T-helper 17 cell (primary cell): ENCODE measurements at places on chromosomes 3 and 15. TPM values are rescaled to one million over a fixed set of nuclear protein-coding genes. Genes with fewer than 3 reads are reported as not detected.

GRCh38 chr3:70281663-70282062, 30.8 kb downstream of the MDFIC2 start:
- no peak for DNase-seq

GRCh38 chr3:187926620-187927019, 181.4 kb upstream of the BCL6 start:
- no peak for DNase-seq

GRCh38 chr15:29568840-29569532, 253.3 kb downstream of the TJP1 start:
- no peak for DNase-seq

HESX1 gene
- total RNA-seq = 0.27 TPM

DNA sequence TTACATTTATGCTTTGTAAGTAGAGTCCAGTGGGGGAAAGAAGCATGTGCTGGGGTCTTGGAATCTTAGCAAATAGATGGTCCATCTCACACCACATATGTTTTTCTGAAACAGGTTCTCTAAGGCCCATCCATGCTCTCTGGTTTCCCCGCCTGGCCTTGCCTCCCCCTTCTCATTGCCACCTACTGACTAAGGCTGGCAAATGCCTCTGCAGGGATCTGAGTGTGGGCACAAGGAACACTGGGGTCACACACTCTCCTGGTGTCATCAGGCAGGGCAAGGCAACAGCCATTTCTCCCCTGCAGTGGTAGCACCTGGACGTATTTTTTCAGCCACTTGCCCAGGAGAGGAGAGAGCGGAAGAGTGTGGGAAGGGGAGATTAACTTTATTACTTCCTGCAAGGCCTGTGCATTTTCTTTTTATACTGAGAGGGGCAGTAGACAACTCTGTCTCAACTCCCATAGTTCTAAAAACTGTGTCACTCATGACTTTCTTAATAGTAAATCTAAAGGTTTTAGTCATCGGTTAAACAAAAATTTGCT, 804.2 kb upstream of the NECTIN3 start:
- no peak for DNase-seq

ANKRD63 gene
- total RNA-seq = 0.42 TPM

- DNase-seq = no peak
These were observed 41.0 kb downstream of the MEGF11 start for GRCh38 chr15:66212563-66212921.

DNA sequence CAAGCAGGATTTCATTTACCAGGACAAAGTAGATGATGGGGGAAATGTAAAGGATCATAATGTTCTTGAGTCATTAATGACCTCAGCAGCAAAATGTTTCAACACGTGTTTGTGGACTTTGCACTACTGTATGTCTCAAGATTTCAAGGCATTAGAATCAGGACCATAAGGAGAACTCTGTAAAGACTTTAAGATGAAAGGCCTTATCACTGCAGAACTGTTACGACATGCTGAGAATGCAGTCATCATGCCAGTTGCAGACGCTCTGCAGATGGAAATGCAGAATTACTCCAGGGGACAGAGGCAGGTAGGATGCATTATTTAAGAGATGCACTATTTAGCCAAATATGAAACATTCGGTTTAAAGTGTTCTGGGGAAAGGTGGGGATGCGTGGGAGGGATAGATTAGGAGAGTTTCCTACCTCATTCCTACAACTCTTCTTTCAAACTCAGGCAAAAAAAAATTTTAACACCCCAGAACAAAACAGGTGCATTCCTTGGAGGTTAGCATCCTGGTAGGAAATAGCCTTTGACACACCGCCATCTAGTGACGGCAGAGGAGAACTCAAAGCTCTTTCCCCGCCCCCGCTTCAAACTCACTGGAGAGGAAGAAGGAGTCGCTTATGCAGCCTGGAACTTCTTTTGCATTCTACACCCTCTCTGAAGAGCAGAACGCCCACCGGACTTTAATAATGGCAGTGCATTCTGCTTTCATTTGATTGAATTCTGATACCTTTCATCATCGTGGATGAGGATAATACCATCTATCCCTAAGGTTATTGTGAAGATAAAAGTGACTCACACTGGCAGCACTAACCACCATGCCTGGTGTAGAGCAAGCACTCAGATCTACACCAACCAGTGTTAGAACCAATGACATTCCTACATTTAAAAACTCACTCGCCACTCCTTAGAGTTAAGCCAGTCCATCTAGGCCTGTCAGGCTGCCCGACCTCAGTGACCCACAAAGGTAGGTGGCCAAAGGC, 43.1 kb upstream of the TOPAZ1 start:
- DNase-seq = peak; percentile 22

CD200R1L gene
- not detected for total RNA-seq

DNA sequence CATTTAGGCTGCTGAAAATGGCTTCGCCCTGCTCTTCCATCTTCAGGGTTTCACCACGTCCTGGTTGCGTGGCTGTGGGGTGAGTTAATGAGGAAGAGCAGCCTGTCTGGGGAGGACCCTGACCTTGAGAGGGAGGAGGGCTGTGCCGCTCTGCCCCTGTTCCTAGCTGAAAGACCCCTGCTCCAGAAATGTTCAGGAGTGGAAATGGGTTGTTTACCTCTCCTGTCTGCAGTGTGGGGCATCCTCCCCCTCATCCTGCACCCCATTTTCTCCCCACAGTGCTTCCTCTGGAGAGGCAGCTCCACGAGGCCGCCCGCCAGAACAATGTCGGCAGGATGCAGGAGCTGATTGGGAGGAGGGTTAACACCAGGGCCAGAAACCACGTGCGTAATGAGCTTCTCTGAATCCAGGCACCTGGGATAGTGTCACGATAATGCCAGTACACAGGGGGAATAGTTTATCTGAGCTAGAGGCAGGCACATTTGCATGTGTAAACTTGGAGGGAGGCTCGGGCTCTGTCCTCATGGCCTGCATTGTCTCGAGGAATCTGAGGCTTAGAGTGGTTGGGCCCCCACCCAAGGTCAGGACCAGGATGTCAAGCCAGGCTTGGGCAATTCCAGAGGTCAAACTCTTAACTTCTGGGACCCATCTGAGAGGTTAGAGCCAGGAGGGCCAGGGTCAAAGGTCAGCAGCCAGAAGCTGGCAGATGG, 4.0 kb downstream of the ANKDD1A start:
- no peak for DNase-seq

GRCh38 chr15:52780172-52780980, 9.8 kb downstream of the ONECUT1 start:
- DNase-seq = peak; percentile 64
